ENCODE measurements at places on chromosomes 11 and 22. TPM values are rescaled to one million over a fixed set of nuclear protein-coding genes. Genes with fewer than 3 reads are reported as not detected.

Gene DLG2
- total RNA-seq = 0.52 TPM

Gene OVCH2
- total RNA-seq = not detected

Gene OR51B5
- not detected for total RNA-seq

Gene OR2AG2
- not detected for total RNA-seq

Gene TUB
- total RNA-seq = 0.11 TPM

Gene RIMBP3B
- under 0.01 TPM for total RNA-seq

Gene SCUBE2
- total RNA-seq = 1.4 TPM

Gene RFPL1
- 0.09 TPM for total RNA-seq

Gene RAPSN
- 0.22 TPM for total RNA-seq

Gene MRGPRX3
- 0.33 TPM for total RNA-seq

Gene HBE1
- total RNA-seq = not detected

Gene DNAJC24
- total RNA-seq = 8.2 TPM

Gene FAM83F
- not detected for total RNA-seq

Gene ANKK1
- not detected for total RNA-seq

Gene LMNTD2
- total RNA-seq = 1.7 TPM
